ENCODE measurements at places on chromosomes 7 and 10. TPM values are rescaled to one million over a fixed set of nuclear protein-coding genes. Genes with fewer than 3 reads are reported as not detected.

The ASB4 gene
- not detected for polyA plus RNA-seq

The PLEKHS1 gene
- 23.1 TPM for polyA plus RNA-seq

The ANTXRL gene
- not detected for polyA plus RNA-seq

The ATP6V0A4 gene
- polyA plus RNA-seq, result 0.06 TPM

The PARG gene
- polyA plus RNA-seq, result 11.2 TPM

The ARHGAP21 gene
- 34.4 TPM for polyA plus RNA-seq

The TMEM236 gene
- 5.9 TPM for polyA plus RNA-seq

The LAMB4 gene
- 0.12 TPM for polyA plus RNA-seq

The CPXM2 gene
- polyA plus RNA-seq, result 0.89 TPM

The SPDYE1 gene
- 0.80 TPM for polyA plus RNA-seq

The CH25H gene
- 3.5 TPM for polyA plus RNA-seq

The UBE2D1 gene
- 7.8 TPM for polyA plus RNA-seq

The SH2D4B gene
- polyA plus RNA-seq, result not detected

The UTF1 gene
- polyA plus RNA-seq, result not detected

The TMEM72 gene
- polyA plus RNA-seq, result not detected

The RBP4 gene
- polyA plus RNA-seq, result 2.0 TPM

The PLPP4 gene
- polyA plus RNA-seq, result not detected

The LIPF gene
- polyA plus RNA-seq, result not detected

The MYL10 gene
- polyA plus RNA-seq, result not detected

The MYH16 gene
- polyA plus RNA-seq, result not detected

The KCND2 gene
- not detected for polyA plus RNA-seq

The MMP21 gene
- not detected for polyA plus RNA-seq

The PDZD7 gene
- polyA plus RNA-seq, result 3.1 TPM

The TLX1 gene
- polyA plus RNA-seq, result 0.69 TPM

The GLRX3 gene
- polyA plus RNA-seq, result 55.4 TPM

The DGKI gene
- 0.35 TPM for polyA plus RNA-seq

The PDK4 gene
- polyA plus RNA-seq, result 70.0 TPM

The ACSL5 gene
- polyA plus RNA-seq, result 425 TPM

The ADRA2A gene
- polyA plus RNA-seq, result 1.1 TPM

The SUN3 gene
- polyA plus RNA-seq, result not detected

The C7orf57 gene
- polyA plus RNA-seq, result not detected

The CCDC3 gene
- 8.7 TPM for polyA plus RNA-seq

The KMT2E gene
- 52.4 TPM for polyA plus RNA-seq

The PRKCQ gene
- 0.91 TPM for polyA plus RNA-seq

The RBP3 gene
- not detected for polyA plus RNA-seq

The EPHB4 gene
- polyA plus RNA-seq, result 37.3 TPM

The TRRAP gene
- polyA plus RNA-seq, result 11.9 TPM

The MINPP1 gene
- polyA plus RNA-seq, result 15.1 TPM

The EIF3B gene
- polyA plus RNA-seq, result 69.4 TPM

The DPYSL4 gene
- polyA plus RNA-seq, result not detected

The CNTNAP2 gene
- 1.3 TPM for polyA plus RNA-seq

The NEUROG3 gene
- 0.81 TPM for polyA plus RNA-seq

The DPP6 gene
- 1.8 TPM for polyA plus RNA-seq

The DEPP1 gene
- polyA plus RNA-seq, result 6.8 TPM

The SPDYE18 gene
- 1.3 TPM for polyA plus RNA-seq

The IFIT2 gene
- 2.3 TPM for polyA plus RNA-seq

The CDH23 gene
- 2.5 TPM for polyA plus RNA-seq

The LLCFC1 gene
- polyA plus RNA-seq, result not detected

The GPR26 gene
- polyA plus RNA-seq, result not detected

The UNCX gene
- polyA plus RNA-seq, result not detected

The SPDYE2 gene
- polyA plus RNA-seq, result not detected

The NAT16 gene
- 0.04 TPM for polyA plus RNA-seq

The WDR86 gene
- polyA plus RNA-seq, result not detected

The TAS2R5 gene
- polyA plus RNA-seq, result 0.40 TPM
